ENCODE measurements at places on chromosomes 1 and 21.

GRCh38 chr21:29550205-29550604, 251.5 kb downstream of the BACH1 start:
- DNase-seq: no peak

DNA sequence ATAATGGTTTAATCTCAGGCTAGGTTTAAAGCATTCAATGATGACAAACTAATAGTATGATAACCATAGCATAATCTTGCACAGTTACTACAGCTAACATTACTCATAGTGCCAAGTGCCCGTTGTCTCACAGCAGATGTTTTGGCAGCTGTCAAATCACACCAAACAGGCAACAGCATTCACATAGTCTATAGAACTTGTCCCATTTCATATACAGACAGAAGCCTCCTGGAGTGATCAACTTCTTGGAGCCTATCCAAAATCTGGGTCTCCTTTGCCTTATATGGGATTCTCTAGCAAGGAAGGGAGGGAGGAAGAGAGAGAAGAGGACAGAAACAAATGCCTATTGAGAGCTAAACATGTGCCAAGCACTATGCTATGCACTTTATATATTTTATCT, 250.6 kb upstream of the ZP4 start:
- DNase-seq: no peak

GRCh38 chr1:181134543-181135436, 46.3 kb downstream of the IER5 start:
- DNase-seq: no peak

DNA sequence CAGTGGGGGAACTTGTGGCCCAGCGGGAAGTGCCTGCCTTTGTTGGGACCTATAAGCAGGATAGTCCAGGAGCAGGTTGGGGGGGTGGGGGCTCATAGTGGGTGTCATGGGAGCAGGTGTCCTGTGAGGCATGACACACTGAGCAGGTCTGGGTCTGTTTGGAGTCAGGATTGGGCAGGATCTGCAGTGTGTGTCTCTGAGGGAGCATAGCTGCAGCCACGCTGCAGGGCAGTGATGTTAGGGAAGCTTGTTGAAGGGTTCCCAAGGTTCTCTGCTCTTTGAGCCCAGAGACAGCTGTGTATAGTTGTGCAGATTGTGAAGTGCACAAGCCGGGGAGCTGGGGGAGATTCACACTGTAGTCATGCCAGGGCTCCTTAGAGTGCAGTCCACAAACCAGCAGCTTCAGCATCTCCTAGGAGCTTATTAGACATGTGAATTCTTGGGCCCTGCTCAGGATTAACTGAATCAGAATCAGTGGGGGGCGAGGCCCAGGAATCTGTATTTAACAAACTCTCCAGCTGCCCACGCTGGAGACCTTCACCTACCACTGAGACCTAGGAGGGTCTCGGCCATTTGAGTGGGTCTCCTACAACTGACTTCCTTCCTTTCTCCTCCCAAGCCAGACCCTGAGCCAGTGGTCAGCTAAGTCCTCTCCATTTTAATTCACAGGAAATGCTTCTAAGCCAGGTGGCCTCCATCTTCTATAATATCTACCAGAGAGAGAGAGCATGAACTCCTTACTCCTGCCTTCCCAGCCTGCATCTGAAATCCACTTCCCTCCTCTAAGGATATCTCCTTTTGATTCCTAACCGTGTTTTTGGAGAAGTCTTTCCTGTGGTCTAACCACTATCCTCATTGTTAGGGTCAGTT, 11.1 kb downstream of the INSRR start:
- no peak for DNase-seq

DNA sequence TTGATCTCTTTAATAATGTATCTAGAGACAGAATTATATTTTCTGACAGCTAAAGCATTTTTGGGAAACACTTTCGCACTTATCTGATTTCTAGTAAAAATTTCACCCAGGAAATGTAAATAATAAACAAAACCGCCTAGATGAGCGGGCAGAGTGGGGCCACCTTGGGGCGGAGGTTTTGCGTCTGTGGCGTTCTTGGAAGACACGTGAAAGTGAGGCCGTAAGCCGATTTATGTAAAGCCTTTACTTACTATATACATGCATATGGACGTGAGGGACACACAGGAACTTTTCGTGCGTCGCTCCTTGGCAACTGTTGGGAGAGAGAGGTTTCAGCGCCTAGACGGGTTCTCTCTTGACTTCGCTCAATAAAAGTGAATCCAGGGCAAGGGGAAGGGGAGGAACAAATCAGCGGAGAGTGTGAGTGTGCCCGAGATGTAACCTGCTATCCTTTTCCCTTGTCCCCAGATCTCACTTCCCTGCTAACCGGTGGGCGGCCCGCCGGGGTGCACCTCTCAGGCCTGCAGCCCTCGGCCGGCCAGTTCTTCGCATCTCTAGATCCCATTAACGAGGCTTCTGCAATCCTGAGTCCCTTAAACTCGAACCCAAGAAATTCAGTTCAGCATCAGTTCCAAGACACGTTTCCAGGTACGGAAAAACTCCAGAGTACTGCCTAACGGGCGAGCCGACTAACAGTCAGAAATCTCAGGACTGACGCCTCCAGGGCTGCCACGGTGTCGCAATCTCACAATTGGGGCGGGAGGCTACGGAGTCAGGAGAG, 1.7 kb downstream of the HLX start:
- DNase-seq: no peak

- no peak for DNase-seq
Observed at GRCh38 chr1:153490272-153491051, 30.0 kb upstream of the S100A7 start.

- peak; percentile 75 for DNase-seq
Observed at GRCh38 chr1:52002038-52002917, 11.8 kb upstream of the RAB3B start.

GRCh38 chr1:151058692-151059091, 730 bp downstream of the CDC42SE1 start:
- DNase-seq: no peak

- DNase-seq: no peak
Observed at GRCh38 chr21:45248301-45248892, 39.3 kb downstream of the POFUT2 start.

GRCh38 chr1:155873860-155874259, 14.5 kb downstream of the SYT11 start:
- DNase-seq: no peak

Data from stimulated activated CD4-positive, alpha-beta T cell treated with anti-CD3 and anti-CD28 coated beads, Interleukin-1b, Interleukin-23, amount 100 ng/mL, for 4 hours (primary cell).